ENCODE measurements at places on chromosomes 13 and 19.

- DNase-seq = no peak
Observed at GRCh38 chr19:41175801-41176777, 16.9 kb upstream of the CYP2S1 start.

DNA sequence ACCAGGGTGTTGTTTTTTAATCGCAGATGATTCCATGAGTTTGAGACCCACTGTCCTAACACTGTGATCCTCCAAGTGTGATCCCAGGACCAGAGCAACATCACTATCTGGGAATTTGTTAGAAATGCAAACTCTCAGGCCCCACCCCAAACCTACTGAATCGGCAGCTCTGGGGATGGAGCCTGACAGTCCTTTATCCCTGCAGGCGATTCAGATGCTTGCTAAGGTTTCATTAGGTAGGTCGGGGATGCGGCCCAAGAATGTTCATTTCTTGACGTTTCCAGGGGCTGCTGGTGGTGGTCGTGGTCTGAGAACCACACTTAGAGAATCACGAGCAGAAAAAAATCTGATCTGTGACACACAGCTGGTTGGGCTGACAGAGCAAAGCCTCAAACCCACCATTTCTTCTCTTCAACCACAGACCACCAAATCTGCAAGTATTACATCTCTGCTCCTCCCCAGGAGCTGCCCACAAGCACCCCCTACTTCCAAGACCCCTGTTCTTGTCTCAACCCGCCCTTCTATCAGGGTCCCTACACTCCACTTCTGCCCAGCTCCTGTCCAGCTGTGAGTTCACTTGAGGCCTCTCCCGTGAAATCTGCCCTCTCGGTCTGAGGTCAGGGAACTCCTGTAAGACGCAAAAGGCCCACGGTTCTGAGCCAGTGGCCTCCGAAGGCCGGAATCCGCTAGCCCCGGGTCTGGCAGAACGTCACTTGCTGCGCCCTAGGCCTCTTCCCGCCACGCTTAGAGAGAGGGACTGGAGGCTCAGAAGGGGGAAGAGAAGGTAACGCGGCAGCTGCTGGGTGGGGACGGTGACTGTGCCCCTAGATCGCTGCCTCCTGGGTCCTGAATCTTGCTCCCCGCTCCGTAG is 1.1 kb upstream of the FARP1 start:
- no peak for DNase-seq

GRCh38 chr19:4368128-4368820 is 24.9 kb downstream of the MPND start:
- no peak for DNase-seq

- peak; percentile 83 for DNase-seq
Observed at GRCh38 chr19:47186446-47187334, 44.3 kb downstream of the BBC3 start.

DNA sequence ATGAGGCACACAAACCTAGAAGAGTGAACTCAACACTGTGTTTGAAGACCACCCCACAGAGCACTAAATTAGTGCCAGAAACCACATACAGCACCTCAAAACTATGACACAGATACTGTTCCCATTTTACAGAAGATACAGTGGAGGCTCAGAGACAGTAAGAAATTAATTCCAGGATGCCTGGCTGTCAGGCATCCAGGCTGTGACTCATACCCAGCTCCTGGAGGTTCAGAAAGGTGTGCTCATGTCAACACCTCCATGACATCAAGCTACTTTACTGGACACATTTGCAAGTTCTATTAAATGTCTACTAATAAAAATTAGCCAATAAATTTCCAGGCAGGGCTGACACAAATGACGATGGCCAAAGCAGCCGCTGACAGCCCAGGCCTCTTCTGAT is 176.3 kb downstream of the ABCC4 start:
- no peak for DNase-seq

- DNase-seq = no peak
Observed at GRCh38 chr19:38744874-38745273, 600 bp upstream of the CAPN12 start.

DNA sequence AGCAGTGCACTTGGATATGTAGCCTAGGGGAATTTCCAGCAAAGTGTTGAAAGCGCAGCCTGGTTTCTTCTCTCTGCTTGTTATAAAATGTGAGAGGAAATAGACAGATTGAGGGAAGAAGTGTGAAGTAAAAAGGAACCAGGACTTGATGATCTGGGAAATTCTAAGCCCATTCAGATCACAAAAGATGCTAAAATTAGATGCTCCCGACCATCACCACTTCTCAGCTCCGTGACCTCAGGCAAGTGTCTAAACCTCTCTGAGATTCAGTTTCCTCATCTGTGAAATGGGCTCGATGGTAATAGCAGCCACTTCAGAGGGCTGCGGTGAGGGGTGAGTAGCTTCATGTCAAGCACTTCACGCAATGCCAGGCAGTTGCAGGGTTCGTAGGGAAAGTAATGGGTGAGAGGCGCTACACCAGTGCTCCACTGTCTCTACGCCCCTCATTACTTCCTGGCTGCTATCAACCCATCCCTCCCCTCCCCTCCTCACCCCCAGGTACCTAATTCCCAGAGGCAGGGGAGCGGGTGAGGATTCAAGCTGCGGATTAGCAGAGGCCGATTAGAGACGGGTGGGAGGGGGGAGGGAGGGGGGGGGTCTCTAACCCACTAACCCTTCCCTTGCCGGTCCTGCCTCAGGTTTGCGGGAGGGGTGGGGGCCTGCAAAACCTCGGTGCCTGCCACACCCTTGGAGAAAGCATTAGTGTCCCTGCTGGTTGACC is 9.0 kb upstream of the NFIC start:
- no peak for DNase-seq

DNA sequence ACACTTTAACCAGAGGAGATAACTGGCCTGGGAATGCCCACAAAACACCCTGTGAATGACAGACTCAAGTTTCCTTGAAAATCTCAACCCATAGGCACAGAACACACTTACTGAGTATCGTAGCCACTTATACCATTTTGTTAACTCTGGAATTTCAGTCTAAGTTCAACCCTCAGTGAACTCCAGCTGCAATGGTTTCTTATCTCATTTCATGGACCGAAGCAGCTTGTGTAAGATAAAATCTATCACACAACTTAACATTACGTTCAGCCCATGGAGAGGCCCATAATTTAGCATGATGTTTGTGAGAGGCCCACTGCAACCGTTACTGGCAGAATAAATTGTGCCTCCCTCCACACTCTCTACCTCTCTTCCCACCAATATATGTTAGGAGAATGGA is 323.0 kb downstream of the DNAJC15 start:
- DNase-seq = no peak
